NK-92 treated with Interleukin-12 subunit alpha and Interleukin-12 subunit beta, amount 100 ng/mL, for 24 hours (cell line): ENCODE measurements at places on chromosomes 3 and 15.

GRCh38 chr3:156479604-156480003, 75.3 kb downstream of the SSR3 start:
- DNase-seq: no peak

DNA sequence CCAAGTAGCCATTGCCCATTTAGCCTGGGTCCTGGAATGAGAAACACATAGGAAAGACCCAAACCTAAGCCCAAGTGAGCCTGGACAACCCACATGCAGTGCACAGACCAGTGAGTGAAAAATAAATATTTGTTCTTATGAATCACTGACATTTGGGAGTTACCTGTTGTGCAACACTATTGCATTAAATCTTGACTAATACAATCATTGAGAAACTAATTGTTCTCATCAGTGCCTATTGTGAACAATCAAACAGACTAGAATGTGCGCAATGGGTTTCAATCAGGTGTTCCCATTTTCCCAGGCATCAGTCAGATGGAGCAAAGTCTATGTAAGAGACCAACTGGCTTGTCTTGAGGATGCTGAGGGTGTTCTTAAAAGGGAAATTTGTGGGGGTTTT, 54.7 kb upstream of the CNOT10 start:
- no peak for DNase-seq

DNA sequence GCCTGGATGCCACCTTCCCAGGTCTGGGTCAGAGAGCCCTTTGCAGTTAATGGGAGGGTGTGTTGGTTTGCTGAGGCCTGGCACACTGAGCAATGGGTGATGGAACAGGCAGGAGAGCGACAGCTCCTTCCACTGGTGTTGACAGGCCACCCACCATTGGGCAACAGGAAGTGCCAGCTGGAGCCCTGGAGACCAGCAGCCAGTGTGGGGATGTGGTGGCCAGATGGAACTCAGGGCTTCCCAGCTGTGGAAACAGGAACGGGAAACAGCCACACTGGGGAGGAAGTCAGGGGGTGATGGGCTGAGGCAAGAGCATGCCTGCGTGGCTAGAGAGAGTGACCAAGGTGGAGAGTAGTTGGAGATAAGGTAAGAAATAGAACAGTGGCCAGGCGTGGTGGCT, 9.3 kb downstream of the PSTPIP1 start:
- no peak for DNase-seq

DNA sequence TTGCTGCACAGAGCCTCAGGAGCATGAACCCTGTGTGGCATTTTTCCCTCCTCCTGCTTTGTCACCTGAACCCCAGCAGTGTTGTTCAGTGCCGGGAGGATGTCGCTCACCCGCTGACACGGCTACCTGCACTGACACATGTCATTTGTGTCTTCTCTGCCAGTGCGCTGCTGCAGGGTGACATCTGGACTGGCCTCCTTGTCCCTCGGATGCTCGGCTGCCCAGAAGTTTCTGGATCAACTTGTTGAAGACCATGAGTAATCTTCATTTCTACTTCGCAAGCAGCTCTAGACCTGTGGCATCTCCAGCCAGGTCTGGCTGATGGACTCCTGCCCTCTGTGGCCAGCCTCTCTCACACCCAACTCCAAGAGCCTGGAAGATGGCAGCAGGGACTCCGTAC, 311.1 kb upstream of the C2CD4B start:
- DNase-seq: no peak

- DNase-seq: no peak
These were observed 99.4 kb upstream of the MRPL3 start for GRCh38 chr3:131602011-131602779.
